ENCODE measurements at places on chromosomes 3 and 15.

- DNase-seq: peak; percentile 37
These were observed 115.0 kb downstream of the NR1D2 start for GRCh38 chr3:24060055-24060454.

DNA sequence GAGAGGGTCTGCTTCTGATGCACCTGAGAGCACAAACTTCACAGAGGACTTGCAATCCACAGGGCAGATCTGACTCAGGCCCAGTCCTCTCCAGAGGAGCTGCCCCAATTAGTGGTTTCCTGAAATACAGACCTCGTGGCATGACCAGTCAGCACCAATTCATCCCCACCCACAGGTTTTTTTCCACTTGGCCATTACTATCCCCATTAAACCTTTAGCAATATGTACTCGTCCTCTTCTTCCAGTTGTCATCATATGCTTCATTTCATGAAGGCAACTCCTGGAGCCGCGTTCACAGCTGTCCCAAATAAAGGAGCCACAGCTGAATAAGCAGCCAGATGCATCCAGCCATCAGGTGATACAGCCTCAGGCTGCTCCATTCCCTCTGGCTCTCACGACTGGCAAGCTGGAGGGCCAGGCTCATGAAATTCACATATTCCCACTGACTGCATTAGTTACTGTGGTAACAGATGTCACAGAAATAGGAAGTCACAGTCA, 163.1 kb downstream of the FMN1 start:
- DNase-seq: no peak

DNA sequence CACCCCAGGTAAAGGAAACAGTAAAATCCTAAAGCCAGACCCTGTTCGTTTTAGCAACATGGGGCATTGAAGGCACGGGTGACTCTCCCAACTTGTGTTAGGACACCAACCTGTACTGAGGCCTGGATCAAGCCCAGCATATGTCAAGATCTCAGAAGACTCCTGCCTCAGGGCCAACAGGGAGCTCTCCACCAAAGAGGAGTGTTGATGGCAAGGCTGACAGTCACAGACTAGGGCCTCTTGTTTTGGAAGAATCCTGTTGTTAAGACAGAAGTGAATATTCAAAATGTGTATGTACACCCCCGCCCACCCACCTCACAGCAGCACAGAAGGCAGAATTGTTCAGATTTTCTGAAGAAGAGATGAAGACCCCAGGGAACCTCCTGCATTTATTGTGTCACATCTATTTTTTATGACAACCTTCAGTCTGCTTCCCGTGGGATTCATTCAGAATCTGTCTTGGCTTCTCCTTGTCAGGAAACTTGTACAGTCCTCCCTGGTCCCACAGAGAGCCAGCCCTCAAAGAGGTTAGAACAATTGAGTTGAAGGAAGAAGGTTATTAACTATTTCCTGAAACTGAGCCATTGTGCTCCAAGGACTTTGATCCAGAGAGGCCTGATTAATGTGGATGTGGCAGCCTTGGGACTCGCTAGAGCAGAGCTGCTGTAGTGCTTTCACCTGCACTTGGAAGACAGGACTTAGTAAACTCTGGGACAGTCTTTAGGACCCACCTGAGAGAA, 61.7 kb upstream of the PLXNA1 start:
- DNase-seq: no peak

DNA sequence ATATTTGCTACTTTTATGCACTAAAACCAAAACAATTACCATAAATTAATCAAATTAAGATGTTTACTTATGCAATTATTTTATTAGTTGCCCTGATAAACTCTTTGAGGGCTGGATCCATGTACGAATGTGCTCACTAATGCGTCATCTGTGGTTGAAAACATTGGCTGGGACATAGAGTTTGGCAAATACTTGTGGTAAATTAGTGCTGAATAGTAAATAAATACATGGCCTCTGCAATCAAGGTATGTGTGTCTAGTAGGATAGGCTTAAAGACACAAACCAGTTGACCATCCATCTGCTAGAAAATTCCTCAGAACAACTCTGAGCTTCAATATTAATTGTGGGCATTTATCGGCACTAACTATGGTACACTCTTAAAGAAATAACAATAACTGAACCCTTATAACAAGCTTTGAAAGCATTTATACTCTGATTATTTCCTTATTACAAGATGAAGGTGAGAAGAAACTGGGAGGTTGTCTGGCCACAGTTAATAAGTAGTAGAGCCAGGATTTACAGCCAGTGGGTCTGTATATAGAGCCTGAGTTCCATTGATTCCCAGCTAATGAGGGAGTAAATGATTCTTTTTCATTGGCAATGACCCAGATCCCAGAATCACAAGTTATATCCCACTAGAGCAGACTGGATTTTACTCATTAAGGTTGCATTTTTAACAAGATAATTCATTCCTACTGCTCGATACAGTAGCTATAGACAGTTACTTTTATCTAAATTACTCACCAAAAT, 169.5 kb upstream of the CNTN6 start:
- no peak for DNase-seq

DNA sequence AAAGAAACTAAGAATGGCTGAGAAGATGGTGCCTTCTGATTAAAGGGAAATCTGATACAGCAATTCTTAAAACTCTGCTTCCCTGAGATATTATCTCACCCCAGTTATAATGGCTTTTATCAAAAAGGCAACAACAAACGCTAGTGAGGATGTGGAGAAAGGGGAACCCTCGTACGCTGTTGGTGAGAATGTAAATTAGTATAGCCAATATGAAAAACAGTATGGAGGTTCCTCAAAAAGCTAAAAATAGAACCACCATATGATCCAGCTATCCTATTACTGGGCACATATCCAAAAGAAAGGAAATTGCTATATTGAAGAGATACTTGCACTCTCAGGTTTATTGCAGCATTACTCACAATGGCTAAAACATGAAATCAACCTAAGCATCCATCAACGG, 65.1 kb downstream of the GOLIM4 start:
- DNase-seq: no peak

DNA sequence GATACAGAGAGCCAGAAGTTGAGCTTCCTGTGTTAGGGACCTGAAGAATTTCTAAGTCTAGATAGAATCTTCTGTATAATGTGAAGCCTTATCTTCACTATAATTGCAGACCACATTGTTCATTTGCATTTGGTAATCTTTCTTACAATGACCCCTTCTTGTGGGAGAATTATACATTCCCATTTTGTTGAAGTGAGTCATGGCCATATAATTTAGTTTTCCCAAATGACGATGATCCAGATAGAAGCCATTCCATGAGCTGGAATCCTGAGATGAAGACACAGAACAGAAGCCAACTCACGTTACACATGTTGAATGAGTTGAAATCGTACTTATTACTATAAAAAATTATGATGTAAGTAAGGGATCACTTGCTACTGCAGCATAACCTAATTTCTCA, 187.8 kb downstream of the TUSC7 start:
- DNase-seq: no peak

GRCh38 chr3:50950591-50950990, 275.9 kb downstream of the DOCK3 start:
- DNase-seq: no peak

DNA sequence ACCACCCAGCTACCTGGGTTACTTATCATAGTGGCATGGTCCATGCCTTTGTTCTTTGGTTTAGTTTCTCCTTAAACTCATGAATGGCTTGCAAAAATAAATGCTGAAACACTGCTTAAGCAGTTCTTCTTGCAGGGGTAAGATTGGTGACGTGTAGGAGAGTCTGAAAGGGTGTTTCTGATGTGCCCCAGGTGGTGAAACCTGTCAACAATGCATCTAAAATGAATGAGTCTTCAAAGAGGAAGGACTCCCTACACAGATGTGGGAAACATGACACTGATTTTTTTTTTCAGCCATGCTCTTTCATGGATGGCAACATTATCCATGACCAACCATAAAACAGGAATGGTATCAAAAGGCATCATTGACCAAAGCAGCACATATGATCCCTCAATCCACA, 72.0 kb downstream of the KCNH8 start:
- no peak for DNase-seq

DNA sequence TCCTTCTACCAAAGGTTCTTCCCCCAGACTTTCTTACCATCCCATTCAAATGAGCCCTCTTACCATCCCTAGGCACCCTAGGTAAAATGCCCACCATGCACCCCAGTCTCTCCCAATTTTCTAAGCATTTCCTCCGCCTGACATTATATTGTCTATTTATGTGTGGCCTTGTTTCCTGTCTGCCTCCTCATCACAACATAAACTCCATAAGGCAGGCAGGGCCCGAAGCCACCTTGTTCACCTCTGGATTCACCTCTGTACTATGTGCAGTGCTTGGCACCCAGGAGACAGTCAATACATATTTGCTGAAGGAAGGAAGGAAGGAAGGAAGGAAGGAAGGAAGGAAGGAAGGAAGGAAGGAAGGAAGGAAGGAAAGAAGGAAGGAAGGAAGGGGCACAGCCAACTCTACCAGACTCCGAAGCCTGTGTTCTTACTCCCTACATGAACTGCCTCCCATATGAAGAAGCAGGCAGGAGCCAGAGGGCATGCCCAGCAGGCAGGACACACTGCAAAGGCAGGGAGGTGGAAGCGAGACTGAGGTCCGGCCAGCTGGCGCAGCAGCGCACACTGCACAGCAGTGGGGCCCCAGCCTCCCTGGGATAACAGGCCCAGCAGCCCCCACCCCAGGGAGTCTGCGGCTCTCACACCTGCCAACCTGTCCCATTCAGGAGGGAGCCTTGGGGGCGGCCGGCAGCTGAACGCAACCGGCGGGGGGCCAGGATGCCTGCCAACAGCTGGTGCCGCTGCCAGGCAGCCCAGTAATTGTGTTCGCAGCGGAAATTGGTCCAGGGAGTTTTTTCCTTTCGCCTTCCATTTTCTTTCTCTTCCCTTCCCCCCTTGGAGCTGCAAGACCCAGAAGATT, 106.0 kb upstream of the LINGO1 start:
- DNase-seq: no peak

GRCh38 chr3:69143612-69144011, 21.2 kb upstream of the LMOD3 start:
- DNase-seq: peak; percentile 37

GRCh38 chr15:90883526-90883975, 753 bp upstream of the FES start:
- no peak for DNase-seq

GRCh38 chr15:85658816-85659215, 135.9 kb downstream of the KLHL25 start:
- no peak for DNase-seq

GRCh38 chr3:4224331-4224730, 78.8 kb upstream of the SETMAR start:
- DNase-seq: no peak

- peak; percentile 42 for DNase-seq
These were observed 152.2 kb downstream of the IGSF11 start for GRCh38 chr3:118882353-118882947.

DNA sequence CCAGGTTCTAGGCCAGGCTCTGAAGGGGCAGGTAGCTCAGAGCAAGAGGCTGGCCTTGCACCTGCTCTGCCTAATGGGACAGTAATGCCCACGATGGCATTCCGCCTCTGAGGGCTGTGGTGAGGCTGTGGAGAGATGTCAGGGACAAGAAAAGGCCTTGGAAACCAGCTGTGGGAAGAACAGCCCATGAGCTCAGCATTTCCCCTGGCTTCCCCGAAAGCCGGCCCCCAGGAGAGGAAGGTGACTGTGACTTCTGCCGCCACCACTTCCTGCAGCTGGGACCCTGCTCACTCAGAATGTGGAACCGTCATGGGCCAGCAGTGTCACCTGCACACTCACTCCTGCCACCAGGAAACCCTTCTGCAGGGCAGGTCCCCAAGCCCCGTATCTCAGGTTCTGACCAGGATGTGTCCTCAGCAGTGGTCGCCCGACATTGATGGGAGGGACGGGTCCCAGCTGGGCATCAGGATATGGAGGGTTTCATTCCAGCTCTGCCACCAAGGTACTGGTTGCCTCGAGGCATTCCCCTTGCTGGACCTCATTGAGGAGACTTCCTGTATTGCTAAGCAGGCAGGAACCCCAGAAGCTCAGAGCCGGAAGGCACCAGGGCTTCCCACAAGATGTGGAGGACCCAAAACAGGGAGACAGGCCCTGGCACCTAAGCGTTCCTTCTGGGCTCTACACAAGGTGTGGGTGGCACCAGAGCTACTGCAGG, 30.7 kb downstream of the SEMA7A start:
- no peak for DNase-seq

- no peak for DNase-seq
These were observed 20.6 kb upstream of the TRANK1 start for GRCh38 chr3:36965440-36965839.

DNA sequence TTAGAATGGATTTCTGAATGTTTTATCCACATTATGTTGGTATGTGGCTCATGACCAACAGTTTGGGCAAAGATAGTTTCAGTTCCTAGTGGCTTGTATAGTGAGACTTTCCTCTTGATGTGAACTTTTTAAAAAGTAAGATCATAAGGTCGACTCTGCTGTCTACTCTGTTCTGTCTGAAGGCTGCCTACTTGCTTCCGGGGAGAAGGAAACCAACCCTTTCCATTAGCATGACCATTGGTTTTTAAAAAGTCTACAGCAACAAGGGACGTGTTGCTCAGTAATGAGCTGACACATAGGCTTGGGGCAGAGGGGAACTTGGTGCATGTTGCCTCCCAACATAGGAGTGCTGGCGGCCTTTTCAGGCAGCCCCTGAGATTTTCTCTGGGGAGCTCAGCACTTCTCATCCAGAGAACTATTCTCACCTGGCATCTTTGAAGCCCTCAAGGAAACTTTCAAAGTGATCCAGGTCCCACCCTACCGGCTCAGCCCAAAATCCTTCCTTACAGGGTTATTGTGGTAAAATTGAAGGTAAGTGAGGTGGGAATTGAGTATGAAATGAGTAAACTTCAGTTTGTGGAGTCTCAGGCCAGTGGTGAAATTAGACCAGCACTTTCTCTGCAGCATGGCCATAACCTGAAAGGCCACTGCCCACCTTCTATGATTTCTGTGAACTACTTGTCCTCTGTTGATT, 30.6 kb downstream of the PSMD6 start:
- no peak for DNase-seq

DNA sequence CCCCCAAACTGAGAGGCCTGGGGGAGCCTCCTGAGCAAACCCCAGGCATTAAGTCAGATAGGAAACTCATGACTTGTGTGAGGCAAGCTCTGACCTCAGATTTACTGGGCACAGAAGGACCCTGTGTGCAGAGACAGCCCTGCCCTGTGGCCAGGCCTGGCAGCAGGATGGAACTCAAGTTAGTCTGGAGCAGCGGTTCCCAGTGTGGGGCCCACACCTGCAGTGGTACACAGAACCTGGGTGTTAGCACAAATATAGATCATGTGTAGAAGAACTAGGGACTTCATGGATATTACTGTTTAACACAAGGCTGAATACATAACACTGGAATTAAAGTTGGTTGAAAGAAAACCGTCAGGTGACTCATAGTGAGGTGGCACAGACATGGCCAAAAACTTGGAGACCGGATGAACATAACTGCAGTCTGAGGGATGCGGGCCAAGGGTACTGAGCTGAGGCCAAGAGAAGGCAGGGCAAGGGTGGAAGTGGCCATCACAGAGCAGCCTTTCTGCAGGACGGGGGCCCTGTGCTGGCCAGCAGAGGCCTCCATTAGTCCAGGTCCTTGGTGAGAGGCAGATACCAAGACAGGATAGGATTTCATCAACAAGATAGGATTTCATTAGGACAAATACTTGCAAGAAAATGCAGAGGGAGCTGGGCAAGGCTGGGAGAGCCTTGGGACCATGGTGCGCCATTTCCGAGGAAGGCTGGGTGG, 40.9 kb downstream of the IRAK2 start:
- DNase-seq: peak; percentile 76

Measured in RWPE1 (cell line).